ENCODE measurements at places on chromosomes 11 and 22. TPM values are rescaled to one million over a fixed set of nuclear protein-coding genes. Genes with fewer than 3 reads are reported as not detected.

GRCh38 chr22:21642584-21643448, 714 bp downstream of the SDF2L1 start:
- DNase-seq, result no peak

DNA sequence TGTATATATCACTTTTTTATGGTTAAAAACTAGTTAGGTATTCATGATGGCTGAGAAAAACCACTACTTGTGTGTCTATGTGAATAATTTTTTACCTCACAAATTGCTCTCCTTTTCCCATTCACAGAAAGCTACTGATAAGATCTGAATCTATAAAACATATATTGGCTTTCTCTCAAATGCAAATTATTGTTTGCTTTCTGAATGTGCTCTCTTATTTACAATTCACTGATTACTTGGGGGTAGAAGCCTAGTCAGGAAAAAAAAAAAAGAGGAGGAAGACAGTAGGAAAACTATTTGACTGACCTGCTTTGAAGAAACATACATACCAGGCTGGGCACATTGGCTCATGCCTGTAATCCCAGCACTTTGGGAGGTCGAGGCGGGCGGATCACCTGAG, 20.5 kb downstream of the PGM2L1 start:
- DNase-seq, result no peak

- DNase-seq, result no peak
Measured at GRCh38 chr11:125173027-125173426, 8.5 kb downstream of the PKNOX2 start.

- DNase-seq, result peak; percentile 100
Measured at GRCh38 chr11:695538-696248, at the start of gene TMEM80. Gene TMEM80, plus strand, starts transcription at chr11:695816. Its CDS starts 12 bp downstream, at chr11:695828.

- no peak for DNase-seq
Measured at GRCh38 chr11:60765355-60765754, 8.7 kb downstream of the MS4A15 start.

DNA sequence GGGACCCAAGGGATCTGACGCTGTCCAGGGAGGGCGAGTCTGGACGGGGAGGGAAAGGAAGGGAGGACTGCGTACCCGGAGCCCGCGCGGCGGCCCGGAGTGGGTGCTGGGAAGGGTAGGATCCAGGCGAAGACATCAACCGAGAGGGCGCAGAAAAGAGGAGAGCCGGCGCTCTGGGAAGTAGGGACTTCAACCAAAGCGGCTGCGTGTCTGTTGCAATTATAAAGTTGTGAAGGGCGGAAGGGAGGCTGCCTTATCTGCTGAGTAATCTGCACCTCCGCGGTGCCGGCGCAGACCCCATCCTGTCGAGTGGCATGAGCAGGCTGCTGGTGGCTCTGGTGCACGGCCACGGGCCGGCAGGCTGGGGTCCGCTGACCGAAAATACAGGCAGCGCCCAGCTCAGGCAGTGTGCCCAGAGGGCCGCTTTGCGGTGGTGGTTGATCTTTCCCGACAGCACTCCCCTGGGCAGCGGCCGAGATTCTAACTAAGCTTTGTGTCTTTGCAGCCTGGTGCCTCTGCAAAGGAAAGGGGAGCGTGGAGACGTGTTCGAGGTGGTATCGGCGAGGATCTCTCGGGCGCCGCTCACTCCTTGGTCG, 978 bp downstream of the C11orf87 start:
- DNase-seq, result no peak

- DNase-seq, result no peak
Measured at GRCh38 chr11:7514099-7514591, 346 bp downstream of the PPFIBP2 start.

GRCh38 chr22:37669586-37669985, 5.8 kb upstream of the LGALS1 start:
- DNase-seq, result no peak

DNA sequence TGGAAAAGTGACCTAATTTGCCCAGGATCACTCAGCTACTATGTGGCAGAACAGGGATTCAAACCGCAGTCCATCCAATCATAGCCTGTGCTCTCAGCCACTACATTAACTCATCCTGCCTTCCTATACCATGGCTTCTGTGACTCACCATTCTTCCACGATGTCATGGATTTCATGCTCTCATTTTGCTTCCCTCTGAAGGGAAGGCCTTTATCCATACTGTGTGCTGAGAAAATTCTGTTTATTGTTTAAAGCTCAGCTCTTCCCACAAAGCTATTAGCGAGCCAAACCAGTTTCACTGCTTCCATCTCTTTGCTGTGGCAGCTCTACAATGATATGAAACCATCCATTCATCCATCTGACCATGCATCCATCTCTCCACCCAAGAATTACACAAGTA, 289.9 kb downstream of the TENM4 start:
- DNase-seq, result no peak

- DNase-seq, result no peak
Measured at GRCh38 chr11:107857550-107858216, 904 bp downstream of the SLC35F2 start.

- DNase-seq, result no peak
Measured at GRCh38 chr11:61571869-61572268, 9.0 kb downstream of the SYT7 start.

DNA sequence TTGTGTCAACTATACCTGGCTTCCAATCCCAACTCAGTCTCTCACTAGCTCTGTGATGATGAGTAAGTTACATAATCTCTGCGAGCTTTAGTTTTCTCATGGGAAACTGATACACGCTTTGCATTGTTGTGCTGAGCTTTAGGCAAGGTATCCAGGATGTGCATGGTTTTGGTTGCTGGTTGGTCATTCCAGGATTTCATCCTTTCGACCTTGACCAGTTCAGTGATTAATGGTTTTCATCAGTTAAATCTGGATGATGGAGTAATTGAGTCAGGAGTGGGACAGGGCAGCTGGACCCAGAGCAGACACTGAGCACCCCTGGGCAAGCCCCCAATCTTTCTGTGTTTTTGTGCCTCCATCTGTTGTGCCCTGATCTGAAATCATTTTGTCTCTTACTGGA, 417.3 kb upstream of the CADM1 start:
- no peak for DNase-seq

DNA sequence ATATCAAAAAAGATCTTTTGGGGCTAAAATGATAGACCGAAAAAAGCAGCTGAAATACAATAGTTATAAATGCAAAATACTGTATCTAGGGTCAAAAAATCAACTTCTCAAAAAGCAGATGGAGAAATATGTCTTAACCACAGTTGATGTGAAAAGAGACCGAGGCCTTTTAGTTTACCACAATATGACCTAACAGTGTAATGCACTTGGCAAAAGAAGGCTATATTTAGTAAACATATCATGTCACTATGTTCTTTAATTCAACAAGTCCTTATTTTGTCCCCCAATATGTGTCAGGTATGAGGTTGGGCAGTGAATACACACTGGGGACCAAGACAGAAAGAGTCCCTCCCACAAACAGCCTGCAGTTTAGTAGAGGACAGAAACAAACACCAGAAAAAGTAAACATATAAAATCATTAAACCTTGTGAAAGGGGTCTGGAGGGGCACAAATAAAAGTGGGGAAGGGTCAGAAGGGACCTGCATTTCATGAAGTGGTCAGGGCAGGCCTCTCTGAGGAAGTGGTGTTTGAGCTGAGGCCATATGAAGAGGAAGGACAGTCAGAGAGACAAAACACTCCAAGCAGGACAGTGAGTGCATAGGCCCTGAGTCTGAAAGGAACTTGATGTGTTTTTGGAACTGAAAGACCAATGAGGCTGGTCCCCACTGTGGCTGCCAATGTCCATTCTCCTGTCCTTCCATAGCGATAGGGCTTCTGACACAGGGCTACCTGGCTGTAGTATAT, 53.4 kb downstream of the LIF start:
- no peak for DNase-seq

PGR gene
- 2.3 TPM for total RNA-seq

SYNGR1 gene
- 10.8 TPM for total RNA-seq

OLFML1 gene
- 6.7 TPM for total RNA-seq

KIF18A gene
- total RNA-seq, result 0.32 TPM

QSER1 gene
- total RNA-seq, result 20.7 TPM

SHANK3 gene
- 95.7 TPM for total RNA-seq

All from mesenteric fat pad (tissue), 1 donor.